ENCODE measurements at places on chromosomes 2 and 18.
A peak's percentile ranks its signal among the peaks of the same experiment; 100 is the strongest.

GRCh38 chr2:17541531-17541950 is 1.0 kb downstream of the VSNL1 start:
- H3K27ac ChIP-seq: no peak overlapping the region
- H3K4me1 ChIP-seq: peaks cover 3% of the 10 kb centered on the region
- H3K27me3 ChIP-seq: no peaks in the 10 kb centered on the region
- no peak for DNase-seq
- no peaks in the 10 kb centered on the region for H3K36me3 ChIP-seq
- peak overlapping the region; percentile 98 for H3K4me3 ChIP-seq

GRCh38 chr2:195330513-195330956 is 326.5 kb upstream of the SLC39A10 start:
- no peaks in the 10 kb centered on the region for H3K36me3 ChIP-seq
- no peaks in the 10 kb centered on the region for H3K4me1 ChIP-seq
- H3K27ac ChIP-seq: no peak overlapping the region
- H3K4me3 ChIP-seq: no peak overlapping the region
- H3K27me3 ChIP-seq: no peaks in the 10 kb centered on the region
- no peak for DNase-seq

GRCh38 chr2:40160751-40161218 is 291.1 kb downstream of the SLC8A1 start:
- H3K27me3 ChIP-seq: no peaks in the 10 kb centered on the region
- H3K36me3 ChIP-seq: no peaks in the 10 kb centered on the region
- DNase-seq: no peak
- H3K27ac ChIP-seq: no peak overlapping the region
- H3K4me3 ChIP-seq: no peak overlapping the region

DNA sequence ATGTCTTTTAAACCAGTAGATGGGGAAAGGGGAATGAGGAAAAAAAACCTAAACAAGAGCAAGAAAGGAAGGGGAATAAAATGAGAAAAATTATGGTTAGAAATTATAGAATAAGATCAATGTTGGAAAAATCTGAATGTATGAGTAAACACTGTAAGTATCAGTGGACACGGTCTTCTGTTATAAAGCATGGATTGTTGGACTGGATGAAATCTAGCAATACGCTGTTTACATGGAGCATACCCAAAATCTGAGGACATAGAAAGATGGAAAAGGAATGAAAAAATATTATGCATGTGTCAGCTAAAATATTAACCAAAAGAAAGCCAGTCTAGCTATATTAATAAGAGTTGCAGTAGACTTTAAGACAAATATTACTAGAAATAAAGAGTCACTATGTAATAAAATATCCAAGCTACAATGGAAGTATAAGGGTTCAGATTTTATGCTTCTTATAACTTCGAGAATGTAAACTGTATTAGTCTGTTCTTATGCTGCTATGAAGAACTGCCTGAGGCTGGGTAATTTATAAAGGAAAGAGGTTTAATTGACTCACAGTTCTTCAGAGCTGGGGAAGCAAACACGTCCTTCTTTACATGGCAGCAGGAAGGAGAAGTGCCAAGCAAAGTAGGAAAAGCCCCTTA is 32.4 kb downstream of the DDX1 start:
- no peaks in the 10 kb centered on the region for H3K4me1 ChIP-seq
- H3K27me3 ChIP-seq: no peaks in the 10 kb centered on the region
- H3K4me3 ChIP-seq: no peak overlapping the region
- peaks cover 13% of the 10 kb centered on the region for H3K36me3 ChIP-seq

- no peaks in the 10 kb centered on the region for H3K27me3 ChIP-seq
- H3K4me3 ChIP-seq: no peak overlapping the region
- H3K27ac ChIP-seq: no peak overlapping the region
- H3K4me1 ChIP-seq: no peaks in the 10 kb centered on the region
Observed at GRCh38 chr2:101442667-101443061, 32.2 kb downstream of the RFX8 start.

- no peak overlapping the region for H3K27ac ChIP-seq
- no peaks in the 10 kb centered on the region for H3K27me3 ChIP-seq
- H3K4me3 ChIP-seq: no peak overlapping the region
- H3K4me1 ChIP-seq: peaks cover 2% of the 10 kb centered on the region
- no peak for DNase-seq
- no peaks in the 10 kb centered on the region for H3K36me3 ChIP-seq
Observed at GRCh38 chr2:137748533-137748932, 215.7 kb upstream of the HNMT start.

DNA sequence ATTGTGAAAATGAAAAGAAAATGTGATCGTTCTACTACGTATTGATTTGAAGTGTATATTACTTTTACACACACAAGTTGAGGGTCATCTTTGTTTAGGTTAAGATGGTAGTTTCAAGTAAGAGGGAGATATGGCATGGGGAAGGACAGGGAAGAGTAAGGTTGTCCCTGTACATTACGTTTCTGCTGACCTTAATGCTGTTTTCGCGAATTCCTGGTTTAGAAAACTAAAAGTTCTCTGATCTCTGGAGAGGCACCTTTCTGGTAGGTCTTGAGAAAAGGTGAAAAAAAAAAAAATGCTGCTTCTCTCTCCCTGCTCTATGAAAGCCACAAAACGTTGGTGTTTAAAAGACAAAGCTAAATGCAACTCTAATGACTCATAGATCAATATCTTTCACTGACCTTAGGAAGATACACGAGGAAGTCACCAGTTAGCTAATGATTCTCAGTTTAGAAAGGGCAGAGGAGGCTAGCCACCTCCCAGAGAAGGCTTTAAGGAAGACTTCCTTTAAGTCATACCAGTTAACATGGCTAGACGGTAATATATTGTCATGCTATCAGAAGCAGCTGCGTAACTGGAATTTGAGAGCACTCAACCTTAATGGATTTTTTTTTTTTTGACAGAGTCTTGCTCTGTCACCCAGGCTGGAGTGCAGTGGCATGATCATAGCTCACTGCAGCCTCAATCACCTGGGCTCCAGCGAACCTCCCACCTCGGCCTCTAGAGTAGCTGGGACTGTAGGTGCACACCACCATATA is 13.2 kb downstream of the TXNDC2 start:
- H3K27ac ChIP-seq: no peak overlapping the region
- H3K4me1 ChIP-seq: no peaks in the 10 kb centered on the region
- no peak overlapping the region for H3K4me3 ChIP-seq
- no peak for DNase-seq
- H3K27me3 ChIP-seq: no peaks in the 10 kb centered on the region
